ENCODE measurements at places on chromosomes 1 and 21. TPM values are rescaled to one million over a fixed set of nuclear protein-coding genes. Genes with fewer than 3 reads are reported as not detected.

Gene CACNA1S
- total RNA-seq = not detected

Gene PTCH2
- 0.29 TPM for total RNA-seq

Gene CHI3L2
- 0.36 TPM for total RNA-seq

Gene SEMA4A
- 0.29 TPM for total RNA-seq

Gene NCSTN
- 47.4 TPM for total RNA-seq

Gene PTGS2
- total RNA-seq = 6.6 TPM
